Neuronal stem cell (in vitro differentiated cells): ENCODE measurements at places on chromosomes 6 and 20.

DNA sequence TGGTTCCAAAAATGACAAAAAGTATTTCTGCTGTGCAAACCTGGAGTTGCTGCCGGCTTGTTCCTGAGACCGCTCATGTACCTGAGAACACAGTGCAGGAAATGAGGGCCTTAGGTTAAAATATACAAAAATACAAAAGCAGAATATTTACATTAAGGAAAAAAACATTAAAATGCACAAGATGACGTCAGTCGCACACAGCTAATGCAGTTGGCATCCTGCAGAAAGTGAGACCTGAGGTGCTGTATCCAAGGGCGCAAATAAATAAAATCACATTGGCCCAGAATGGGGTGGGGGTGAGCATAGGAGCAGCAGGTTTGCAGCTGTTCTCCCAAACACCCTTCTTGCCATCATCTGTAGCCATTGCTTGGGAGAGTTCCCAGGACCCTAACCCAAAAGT lies 310.6 kb upstream of the BTBD3 start:
- DNase-seq: no peak

DNA sequence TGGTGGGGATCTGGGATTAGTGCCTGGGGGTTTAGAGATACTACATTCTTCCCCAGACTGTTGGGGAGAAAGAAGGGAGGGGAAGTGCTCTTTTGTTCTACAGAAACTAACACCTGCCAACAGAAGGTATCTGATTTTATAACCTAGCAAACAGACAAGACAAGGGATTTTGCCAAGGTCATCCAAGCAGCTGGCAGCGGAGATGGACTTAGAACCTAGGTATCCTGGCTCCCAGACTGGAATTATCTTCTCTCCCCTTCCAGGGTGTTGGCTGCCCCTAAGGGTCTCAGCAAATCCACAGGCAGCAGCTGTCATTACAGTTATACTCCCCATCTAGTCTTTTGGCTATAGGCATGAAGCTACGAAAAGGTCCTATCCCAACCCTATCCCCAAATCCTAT lies 8.4 kb downstream of the SDC4 start:
- DNase-seq: no peak

GRCh38 chr6:111842271-111842822 lies 30.9 kb downstream of the FYN start:
- no peak for DNase-seq

DNA sequence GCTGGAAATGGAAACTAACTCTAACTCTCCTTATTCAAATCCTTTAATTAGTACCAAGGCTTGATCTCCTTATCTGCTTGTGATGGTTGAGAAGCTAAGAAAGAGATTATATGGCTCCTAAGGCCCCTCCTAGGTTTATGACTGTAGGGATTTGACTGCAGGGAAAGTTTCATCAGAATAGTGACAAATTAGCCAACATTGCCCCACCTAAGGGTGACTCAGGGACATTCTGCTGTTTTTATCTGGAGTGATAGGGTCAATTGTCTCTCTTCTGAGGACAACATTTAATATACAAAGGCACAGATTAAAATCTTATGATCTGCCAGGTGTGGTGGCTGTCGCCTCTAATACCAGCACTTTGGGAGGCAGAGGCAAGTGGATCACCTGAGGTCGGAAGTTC lies 138.1 kb upstream of the MARCKS start:
- DNase-seq: no peak

DNA sequence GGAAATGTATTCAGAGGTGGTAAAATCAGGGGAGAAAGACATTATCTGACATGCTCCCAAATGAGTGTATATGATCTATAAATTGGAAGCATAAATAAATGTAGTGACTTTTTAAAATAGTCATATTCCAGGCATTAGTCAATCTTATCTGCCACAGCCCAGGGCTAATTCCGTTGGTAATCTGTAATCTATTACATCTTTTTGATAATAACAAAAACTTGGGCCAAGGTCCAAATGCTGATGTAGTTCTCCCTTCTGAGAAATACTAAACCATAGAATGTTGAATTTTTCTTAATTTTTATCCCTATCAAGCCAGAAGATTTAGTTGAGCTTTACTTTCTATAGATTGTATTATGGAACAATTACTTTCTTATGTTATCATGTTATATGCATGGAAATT lies 1279.8 kb downstream of the EPHA7 start:
- no peak for DNase-seq

- no peak for DNase-seq
Observed at GRCh38 chr20:11083841-11084240, 410.0 kb upstream of the JAG1 start.

DNA sequence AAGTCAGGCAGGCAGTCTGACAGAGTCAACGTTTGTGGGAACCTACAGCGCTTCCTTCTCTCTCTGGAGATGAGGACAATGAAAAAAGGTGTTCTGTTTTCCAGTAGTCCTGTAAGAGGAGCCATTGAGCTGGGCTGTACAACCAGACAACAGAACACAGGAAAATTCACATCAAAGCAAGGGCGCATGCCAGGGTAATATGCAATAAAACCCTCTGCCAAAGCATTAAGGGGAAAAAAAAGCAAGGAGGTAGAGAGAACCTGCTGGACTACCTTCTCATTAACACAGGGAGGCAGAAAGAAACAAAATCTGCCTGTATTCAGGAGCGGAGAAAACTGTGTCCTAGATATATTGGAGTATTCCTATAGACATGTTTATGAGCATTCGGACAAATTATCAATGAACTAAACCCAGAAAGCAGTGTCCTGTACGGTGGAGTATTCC lies 1.3 kb downstream of the RNF24 start:
- DNase-seq: no peak

DNA sequence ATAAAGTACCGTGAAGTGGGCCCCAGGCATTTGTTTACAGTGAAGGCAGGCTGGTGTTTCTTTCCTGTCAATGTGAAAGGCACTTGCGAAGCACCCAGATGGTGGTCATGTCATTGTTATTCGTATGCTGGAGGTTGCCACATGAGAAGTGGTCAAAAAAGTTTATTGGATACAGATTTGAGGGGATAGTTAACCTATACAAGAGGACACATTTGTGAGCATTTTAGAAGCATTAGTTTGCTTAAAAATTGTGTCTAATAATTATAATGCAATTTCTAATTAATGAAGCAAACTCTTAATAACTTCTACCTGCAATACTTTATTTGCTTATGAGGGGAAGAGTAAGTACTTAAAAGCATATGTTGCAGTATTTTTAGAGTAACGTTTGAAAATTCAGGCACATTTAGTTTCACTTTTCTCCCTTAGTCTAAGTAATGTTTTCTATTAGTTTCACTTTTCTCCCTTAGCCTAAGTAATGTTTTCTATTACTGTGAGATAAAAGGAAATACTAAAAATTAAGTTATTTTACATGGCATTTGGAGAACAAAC lies 120.7 kb upstream of the CLDN20 start:
- no peak for DNase-seq

GRCh38 chr6:45076217-45076930 lies 251.8 kb upstream of the RUNX2 start:
- no peak for DNase-seq

DNA sequence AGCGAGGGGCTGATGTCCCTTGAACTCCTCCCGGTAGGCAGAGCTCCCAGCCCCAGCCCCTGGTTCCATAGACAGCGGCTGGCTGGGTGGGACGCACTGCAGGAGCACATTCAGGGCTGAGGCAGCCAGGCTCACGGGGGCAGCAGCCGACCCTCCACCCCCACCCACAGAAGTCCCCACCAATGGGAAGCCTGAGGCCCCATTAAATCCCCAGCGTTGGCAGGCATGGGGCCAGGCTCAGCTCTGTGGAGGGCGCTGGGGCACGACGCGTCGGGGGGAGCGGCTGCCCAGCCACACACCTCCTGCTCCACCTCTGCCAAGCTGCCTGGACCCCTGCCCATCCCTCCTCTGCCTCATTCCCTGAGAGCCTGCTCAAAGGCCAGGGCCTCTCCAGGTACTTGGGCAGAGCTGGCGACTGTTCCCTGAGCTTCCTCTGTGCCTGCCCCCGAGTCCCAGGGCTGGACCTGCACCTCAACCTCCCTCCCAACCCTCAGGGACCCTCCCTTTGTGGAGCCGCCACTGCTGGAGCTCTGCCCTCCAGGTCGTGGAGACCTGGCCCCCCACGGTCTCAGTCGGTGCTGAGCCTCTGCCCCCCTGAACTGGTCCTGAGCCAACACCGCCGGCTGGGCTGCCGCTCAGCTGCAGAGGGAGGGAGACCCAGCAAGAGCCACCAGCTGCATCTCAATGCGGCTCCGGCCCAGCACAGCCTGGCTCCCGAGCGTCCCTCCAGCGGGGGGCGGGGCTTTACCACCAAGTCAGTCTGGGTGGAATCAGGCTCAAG lies 9.1 kb downstream of the CHRNA4 start:
- DNase-seq: no peak

- DNase-seq: no peak
Observed at GRCh38 chr6:113631666-113632065, 225.5 kb upstream of the MARCKS start.

DNA sequence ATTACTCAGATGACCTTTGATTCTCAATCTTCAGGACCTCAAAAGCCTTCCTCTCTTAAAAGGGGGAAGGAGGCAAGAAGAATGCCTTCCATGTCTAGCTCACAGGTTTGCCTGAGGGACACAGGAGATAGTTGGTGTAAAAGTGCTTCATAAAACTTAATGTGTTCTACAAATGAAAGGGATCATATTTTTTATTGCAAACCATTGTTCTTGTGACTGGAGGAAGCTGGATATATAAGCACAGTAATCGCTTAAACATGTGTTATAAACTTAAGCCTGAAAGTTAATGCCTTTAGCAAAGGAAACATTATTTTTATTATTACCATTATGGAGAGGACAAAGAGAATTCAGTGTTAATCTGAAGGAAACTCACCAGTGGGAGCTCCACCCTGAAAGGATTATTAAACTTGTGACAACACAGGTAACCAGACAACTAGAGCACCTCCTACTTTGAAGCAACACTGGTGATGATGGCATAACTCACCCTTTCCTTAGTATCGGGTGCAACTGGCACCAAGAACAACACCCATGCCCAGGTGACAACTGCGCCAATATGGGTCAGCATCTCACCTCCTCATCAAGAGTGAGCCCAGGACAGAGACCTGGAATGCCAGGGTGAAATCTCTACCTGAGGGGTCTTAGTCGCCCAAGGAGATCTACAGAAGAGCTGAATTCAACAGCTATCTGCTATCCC lies 288.7 kb upstream of the PRDM1 start:
- no peak for DNase-seq

- no peak for DNase-seq
Observed at GRCh38 chr6:82910820-82911219, 154.8 kb downstream of the UBE3D start.

- peak; percentile 55 for DNase-seq
Observed at GRCh38 chr6:163837691-163838431, 423.3 kb downstream of the QKI start.

GRCh38 chr6:71346334-71346694 lies 57.7 kb downstream of the OGFRL1 start:
- no peak for DNase-seq

DNA sequence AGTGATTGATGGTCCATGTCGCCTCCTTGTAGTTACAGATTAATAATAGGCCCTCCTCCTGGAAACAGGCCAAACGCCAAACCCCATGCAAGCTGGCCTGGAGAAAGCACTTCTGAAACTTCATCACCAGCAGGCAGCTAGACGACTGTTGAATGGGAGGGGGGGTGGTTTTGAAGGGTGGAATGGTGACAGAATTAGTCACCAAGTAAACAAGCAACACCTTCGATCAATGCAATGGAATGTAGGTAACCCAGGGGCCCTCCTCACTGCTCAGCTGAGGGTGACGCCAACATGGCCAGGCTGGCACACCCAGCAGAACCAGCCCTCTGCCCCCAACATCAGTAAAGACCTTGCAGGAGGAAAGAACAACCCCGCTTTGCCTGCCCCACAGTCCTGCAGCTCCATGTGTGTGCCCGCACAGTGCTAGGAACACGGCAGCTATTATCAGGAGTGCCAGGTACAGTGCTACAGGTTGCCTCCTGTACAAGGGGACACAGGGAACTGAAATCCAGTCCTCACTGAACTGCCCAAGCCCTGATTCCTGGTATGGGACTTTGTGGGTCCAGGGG lies 2.7 kb downstream of the BCAS1 start:
- no peak for DNase-seq

GRCh38 chr6:15086348-15087158 lies 159.3 kb upstream of the JARID2 start:
- DNase-seq: no peak

GRCh38 chr20:9632991-9633390 lies 118.6 kb downstream of the LAMP5 start:
- no peak for DNase-seq

- no peak for DNase-seq
Observed at GRCh38 chr6:2134554-2134953, 110.9 kb downstream of the GMDS start.
